ENCODE measurements at places on chromosomes 5 and 9. TPM values are rescaled to one million over a fixed set of nuclear protein-coding genes. Genes with fewer than 3 reads are reported as not detected.

NR6A1 gene
- polyA plus RNA-seq, result 0.29 TPM

C1QTNF3 gene
- 17.9 TPM for polyA plus RNA-seq

SLC36A3 gene
- not detected for polyA plus RNA-seq

ENC1 gene
- 57.2 TPM for polyA plus RNA-seq

CYLC2 gene
- not detected for polyA plus RNA-seq

GFI1B gene
- not detected for polyA plus RNA-seq

SH2D3C gene
- 1.9 TPM for polyA plus RNA-seq

CDH9 gene
- polyA plus RNA-seq, result not detected

PHF24 gene
- 0.10 TPM for polyA plus RNA-seq
